ENCODE measurements at places on chromosomes 2 and 18. TPM values are rescaled to one million over a fixed set of nuclear protein-coding genes. Genes with fewer than 3 reads are reported as not detected.

Gene C1QL2
- not detected for total RNA-seq

Gene SULT1C4
- total RNA-seq, result 7.0 TPM

Gene HOXD12
- total RNA-seq, result not detected

Gene SAG
- not detected for total RNA-seq

Gene LRRTM4
- not detected for total RNA-seq

Gene OTX1
- 0.33 TPM for total RNA-seq

Gene LBH
- total RNA-seq, result 3.4 TPM

Gene MOGAT1
- total RNA-seq, result not detected

Gene HOXD13
- not detected for total RNA-seq

Gene ELOA2
- not detected for total RNA-seq

Gene ASXL3
- total RNA-seq, result 0.07 TPM

Gene ZBTB7C
- total RNA-seq, result not detected

Gene RNF138
- 37.1 TPM for total RNA-seq

Gene C2orf81
- total RNA-seq, result 0.28 TPM

Gene OTOS
- not detected for total RNA-seq

Gene CDCA7
- total RNA-seq, result 16.7 TPM

Gene KCNE4
- not detected for total RNA-seq

Gene FAM161A
- total RNA-seq, result 2.9 TPM

Gene CHRNA1
- 0.11 TPM for total RNA-seq

Gene GTF3C2
- total RNA-seq, result 24.5 TPM

Gene CLIP4
- 35.5 TPM for total RNA-seq

Gene CCDC74B
- total RNA-seq, result 1.2 TPM

Gene POTEC
- total RNA-seq, result not detected

Gene CAVIN2
- total RNA-seq, result 119 TPM

Gene NT5DC4
- not detected for total RNA-seq

Gene SLC11A1
- total RNA-seq, result not detected

Gene KCNS3
- total RNA-seq, result 2.6 TPM

Gene FOXI3
- not detected for total RNA-seq

Gene AGAP1
- total RNA-seq, result 6.5 TPM

Gene CDH2
- 36.5 TPM for total RNA-seq

Gene GAL3ST2
- not detected for total RNA-seq
